ENCODE measurements at places on chromosomes 2 and 18.
A peak's percentile ranks its signal among the peaks of the same experiment; 100 is the strongest.

GRCh38 chr2:14827226-14828023 is 194.9 kb downstream of the LRATD1 start:
- no peak for DNase-seq

GRCh38 chr18:78790960-78791359 is 188.7 kb upstream of the SALL3 start:
- DNase-seq, result no peak

GRCh38 chr2:23720705-23721453 is 206.0 kb downstream of the ATAD2B start:
- DNase-seq, result no peak

GRCh38 chr18:80154293-80154692 is 45.2 kb downstream of the ADNP2 start:
- DNase-seq, result no peak

DNA sequence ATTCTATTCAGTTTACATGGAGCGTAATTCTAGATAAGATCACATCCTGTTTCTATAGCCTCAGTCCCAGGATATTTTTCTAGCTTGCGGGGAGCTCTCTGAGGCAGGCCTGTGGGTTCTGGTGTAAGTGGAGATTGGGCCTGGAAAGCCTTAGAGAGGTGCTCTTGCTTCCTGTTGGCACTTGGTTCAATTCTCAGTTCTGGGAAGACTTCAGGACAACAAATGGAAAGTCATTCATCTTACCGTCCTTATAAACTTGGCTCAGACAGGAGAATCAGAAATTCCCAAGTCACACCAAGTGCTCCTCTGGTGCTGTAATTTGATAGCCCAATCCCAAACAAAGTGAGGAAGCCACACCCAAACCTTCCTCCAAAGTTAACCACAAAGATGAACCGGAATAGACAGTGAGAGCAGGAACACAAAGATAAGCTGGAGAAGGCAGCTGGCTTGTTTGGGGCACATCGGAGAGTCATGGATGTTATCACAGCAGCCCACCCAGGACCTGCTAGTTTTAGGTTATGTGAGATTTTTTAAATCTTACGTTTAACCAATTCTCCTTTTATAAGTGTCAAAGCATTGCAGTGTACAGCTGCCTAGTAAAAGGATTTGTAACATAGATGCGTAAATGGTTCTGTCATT is 144.3 kb upstream of the MAP3K20 start:
- DNase-seq, result no peak

DNA sequence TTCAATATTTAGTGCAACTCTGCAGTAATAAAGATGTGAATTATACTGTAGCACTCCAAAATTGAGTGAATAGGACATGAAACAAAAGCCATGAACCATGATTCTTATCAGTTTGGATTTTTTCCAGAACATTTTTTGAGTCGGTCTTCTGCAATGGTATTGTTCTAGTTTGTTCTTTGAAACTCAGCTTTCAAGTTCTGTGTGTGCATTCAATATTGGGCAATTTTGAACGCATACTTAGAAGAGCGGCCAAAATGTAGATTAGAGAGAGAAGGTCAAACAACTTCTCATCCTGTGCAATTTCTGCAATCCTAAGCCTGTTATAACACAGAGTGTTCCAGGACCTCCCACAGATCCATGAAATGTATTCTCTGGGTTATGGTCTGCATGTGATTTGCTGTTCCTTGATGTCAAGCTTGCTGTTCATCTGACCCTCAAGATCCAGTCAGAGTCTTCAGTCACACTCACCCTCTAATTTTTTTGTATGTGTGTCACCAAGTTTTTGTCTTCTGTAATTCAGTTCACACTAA is 48.3 kb downstream of the TSPYL6 start:
- DNase-seq, result peak; percentile 59

- DNase-seq, result no peak
Observed at GRCh38 chr2:61759005-61759404, 94.9 kb downstream of the FAM161A start.

GRCh38 chr2:185608799-185609198 is 129.8 kb upstream of the FSIP2 start:
- peak; percentile 20 for DNase-seq

- no peak for DNase-seq
Observed at GRCh38 chr2:88483200-88483599, 30.7 kb upstream of the FOXI3 start.

GRCh38 chr18:6242004-6242403 is 172.7 kb downstream of the L3MBTL4 start:
- DNase-seq, result no peak

- DNase-seq, result no peak
Observed at GRCh38 chr2:24009680-24010476, at the start of gene MFSD2B. Gene MFSD2B (plus strand): TSS chr2:24010085. CDS start chr2:24010097, 12 bp downstream.

- no peak for DNase-seq
Observed at GRCh38 chr2:84980263-84980983, 9.5 kb downstream of the KCMF1 start.

GRCh38 chr2:1591978-1592907 is 152.1 kb downstream of the PXDN start:
- peak; percentile 83 for DNase-seq

DNA sequence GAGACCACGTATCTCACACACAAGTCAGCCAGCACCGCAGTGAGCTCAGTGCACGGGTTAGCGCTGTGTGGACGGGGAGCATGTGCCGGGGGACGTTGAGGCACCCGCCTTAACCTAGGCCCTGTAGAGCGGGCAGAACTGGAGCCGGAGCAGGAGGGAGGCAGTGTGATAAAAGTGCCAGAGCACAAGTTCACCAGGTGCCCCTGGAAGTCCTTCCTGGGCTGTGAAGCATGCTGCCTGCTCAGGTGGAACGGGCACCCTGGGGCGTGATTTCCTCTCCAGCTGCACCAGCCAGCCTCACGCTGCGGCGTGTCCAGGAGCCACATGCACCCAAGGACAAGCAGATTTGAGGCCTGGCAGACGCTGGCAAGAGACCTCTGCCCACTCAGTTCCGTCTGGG is 50.3 kb downstream of the ITGB1BP1 start:
- no peak for DNase-seq

- DNase-seq, result no peak
Observed at GRCh38 chr2:2843969-2844548, 513.0 kb upstream of the MYT1L start.

DNA sequence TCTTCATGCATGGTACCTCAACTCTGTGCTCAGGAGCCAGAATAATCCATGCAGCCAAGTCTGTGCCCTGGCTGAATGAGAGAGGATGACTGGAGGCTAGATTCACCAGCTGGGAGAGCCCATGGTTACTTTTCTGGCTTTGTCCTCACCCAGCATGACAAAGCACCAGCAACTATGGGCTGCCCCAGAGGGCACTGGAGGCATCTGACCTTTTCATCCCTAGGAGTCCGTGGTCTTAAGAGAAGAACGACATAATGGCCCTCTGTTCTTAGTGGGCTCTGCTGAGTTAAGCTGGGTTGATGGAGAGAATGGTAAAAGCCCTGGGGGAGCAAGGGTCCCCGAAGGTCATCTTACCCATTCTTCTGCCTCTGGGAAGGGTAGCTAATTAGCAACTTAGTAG is 54.6 kb upstream of the TNP1 start:
- DNase-seq, result no peak

DNA sequence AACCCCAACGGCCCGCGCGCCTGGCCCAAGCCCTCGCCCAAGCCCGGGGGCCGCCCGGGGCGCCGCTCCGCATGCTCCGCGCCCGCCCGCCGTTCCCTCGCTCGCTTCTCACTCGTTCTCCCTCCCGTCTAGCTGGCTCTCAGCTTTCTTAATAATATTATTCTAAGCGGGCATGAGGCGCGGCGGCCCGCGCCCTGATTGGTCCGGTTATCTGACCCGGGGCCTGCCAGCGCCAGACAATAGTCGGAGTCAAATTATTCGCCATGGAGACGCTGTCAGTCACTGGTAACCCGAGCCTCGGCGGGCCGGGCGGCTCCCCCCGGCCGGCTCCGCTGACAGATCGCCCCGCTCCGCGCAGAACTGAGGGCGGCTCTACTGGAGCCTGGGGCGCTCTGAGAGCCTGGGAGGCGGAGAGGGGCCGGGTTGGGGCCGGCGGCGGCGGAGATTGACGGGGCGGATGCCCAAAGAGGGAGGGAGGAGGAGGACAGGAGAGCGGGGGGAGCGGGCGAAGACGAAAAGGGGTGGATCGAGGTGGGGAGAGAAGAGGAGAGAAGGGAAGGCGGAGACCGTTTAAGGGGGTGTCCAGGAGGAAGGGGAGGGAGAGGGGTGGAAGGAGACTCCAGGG is at the start of gene SIX2:
Gene SIX2 (minus strand): TSS at position 150 of the 625 bp plus-strand sequence. CDS start 342 bp downstream, outside the sequence.
- DNase-seq, result peak; percentile 94

GRCh38 chr2:230664128-230664527 is 48.5 kb upstream of the CAB39 start:
- peak; percentile 51 for DNase-seq

GRCh38 chr2:65530547-65531320 is 98.3 kb upstream of the SPRED2 start:
- no peak for DNase-seq

DNA sequence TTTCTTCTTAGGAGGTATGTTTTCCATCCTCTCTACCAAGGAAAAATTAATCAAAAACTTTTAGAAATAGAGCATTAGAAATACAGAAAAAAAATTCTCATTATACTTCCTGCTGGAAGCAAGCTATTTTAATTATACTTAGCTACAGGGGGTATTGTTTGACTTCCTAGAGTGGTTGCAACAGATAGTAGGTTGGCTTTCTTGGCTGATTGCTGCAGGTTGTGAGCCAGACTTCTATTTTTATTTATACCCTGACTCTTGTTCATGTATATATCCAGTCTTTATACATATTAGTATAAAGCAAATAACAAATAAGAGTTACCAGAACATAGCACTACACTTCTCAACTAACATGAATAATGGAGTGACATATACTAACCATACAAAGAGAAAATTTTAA is 460.8 kb upstream of the REG3G start:
- no peak for DNase-seq

DNA sequence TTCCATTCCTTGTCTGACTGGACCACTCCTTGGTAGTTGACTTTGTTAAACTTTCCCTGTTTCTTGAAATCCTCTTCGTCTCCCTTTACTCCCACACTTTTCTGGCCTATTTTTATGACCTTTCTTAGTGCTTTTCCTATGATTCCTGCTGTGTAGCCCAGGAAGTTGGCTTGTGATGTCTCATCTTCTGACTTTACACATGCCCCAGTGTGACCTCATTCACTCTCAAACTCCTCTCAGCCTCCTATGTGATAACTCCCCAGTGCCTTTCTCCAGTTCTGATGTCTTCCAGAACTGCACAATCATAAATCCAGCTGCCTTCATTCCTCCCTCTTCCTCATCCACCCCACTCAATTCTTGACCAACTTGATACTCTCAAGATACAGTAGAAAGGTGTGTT is 407.6 kb downstream of the TGIF1 start:
- no peak for DNase-seq

GRCh38 chr18:44729631-44730101 is 49.0 kb downstream of the SETBP1 start:
- DNase-seq, result no peak

GRCh38 chr2:210617732-210618330 is 61.4 kb downstream of the CPS1 start:
- DNase-seq, result peak; percentile 28

GRCh38 chr18:69845593-69846506 is 101.8 kb downstream of the CD226 start:
- DNase-seq, result peak; percentile 16

- peak; percentile 73 for DNase-seq
Observed at GRCh38 chr2:9556121-9556743, 602 bp upstream of the ADAM17 start.

- DNase-seq, result no peak
Observed at GRCh38 chr2:127829845-127830246, 18.9 kb upstream of the WDR33 start.

GRCh38 chr18:57211412-57211750 is 64.5 kb downstream of the BOD1L2 start:
- no peak for DNase-seq
